ENCODE measurements at places on chromosomes 13 and 19.

DNA sequence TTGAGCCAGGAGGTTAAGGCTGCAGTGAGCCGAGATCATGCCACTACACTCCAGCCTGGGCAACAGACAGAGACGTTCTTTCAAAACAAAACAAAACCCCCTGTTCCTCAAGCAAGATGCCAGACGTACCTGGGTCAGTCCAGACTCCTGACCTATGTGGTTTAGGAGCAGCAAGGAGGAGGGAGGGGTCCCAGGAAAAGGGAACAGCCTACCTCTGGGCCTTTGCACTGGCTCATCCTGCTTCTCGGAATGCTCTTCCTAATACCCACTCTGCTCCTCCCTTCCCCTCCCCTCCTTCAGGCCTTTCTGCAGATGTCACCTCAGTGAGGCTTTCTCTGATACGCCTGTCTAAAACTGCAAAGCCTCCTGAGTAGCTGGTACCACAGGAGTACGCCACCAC lies 9.5 kb downstream of the RINL start:
- no peak for DNase-seq

- DNase-seq: no peak
Observed at GRCh38 chr19:30593975-30594745, 222.0 kb downstream of the ZNF536 start.

DNA sequence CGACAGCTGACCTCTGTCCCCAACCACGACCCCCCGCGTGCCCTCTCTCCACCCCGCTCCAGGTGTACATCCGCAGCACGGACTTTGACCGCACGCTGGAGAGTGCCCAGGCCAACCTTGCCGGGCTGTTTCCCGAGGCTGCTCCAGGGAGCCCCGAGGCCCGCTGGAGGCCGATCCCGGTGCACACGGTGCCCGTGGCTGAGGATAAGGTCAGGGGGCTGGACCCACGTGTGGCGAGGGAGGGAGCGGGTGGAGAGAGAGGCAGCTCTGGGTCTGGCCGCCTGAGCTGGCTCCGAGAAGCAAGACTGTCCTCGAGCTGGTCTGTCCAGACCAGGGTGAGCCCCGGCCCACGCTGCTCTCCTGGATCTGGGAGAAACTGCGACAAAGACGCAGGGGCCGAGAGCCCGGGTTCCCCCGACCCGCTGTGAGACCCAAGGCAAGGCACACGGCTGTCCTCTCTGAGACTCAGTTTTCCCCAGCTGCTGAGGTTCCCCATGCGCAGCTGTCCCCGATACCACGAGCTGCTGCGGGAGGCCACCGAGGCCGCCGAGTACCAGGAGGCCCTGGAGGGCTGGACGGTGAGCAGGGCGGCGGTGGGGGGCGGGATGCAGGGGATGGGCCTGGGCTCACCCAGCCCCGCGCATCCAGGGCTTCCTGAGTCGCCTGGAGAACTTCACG lies 1.5 kb downstream of the ACP4 start:
- no peak for DNase-seq

GRCh38 chr19:5308451-5309437 lies 31.9 kb downstream of the PTPRS start:
- DNase-seq: peak; percentile 41

- DNase-seq: no peak
Observed at GRCh38 chr19:49150944-49151243, 4.3 kb downstream of the HRC start.

GRCh38 chr13:98214707-98215106 lies 37.6 kb upstream of the RNF113B start:
- no peak for DNase-seq

DNA sequence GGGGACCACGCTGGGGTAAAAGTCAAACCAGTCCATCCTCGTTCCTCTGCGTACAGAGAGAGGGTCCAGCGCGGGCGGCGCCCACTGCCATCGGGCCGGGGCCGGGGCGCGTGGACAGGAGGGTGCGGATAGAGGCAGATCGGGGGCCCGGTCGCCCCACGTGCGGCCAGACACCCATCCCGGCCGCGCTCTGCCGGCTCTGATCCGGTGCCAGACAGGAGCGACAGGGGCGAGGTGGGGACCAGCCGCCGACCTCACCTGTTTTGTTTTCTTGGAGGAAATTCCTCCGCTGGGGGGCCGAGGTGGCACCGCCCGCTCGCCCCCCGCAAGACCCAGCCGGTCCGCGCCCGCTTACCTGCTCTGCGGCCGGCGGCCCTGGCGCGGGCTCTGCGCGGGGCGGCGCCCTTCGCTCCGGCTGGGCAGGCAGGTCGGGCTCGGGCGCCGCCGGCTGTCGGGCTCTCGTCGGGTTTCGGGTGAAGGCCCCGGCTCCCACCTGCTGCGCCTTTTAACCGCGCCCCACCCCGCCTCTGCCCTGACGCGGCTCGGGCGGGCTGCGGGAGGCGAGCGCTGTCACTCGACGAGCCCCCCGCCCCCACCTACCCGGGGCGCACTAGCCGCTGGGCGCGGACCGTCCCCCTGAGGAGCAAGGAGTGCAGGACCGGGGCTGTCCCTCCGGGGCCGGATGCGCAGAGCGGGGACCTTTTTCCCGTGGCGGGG lies at the start of gene GJB6:
Gene GJB6, minus strand, starts transcription at position 481 of the 717 bp plus-strand sequence. CDS start 8,839 bp downstream, outside the sequence.
- no peak for DNase-seq

- no peak for DNase-seq
Observed at GRCh38 chr13:22200440-22200839, 529.6 kb downstream of the FGF9 start.

- no peak for DNase-seq
Observed at GRCh38 chr13:50941146-50941545, 31.6 kb downstream of the RNASEH2B start.

DNA sequence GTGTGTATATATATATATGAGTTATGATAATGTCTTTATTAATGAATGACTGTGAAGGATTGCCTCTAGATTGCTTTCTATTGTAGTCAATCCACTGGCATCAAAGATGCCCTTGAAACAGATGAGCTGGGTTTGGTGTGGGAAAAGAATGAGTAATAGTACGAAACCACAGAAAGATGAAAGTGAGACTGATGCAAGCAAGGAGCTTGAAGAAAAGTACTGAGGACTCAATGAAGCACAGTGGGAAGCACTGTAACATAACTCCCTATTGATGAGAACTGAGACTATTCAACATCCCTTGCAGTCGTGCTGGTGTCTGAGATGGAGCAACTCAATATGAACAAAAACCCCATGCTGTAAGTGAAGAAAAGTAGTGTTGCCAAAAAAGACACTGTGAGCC lies 1794.2 kb downstream of the SLITRK5 start:
- no peak for DNase-seq

GRCh38 chr13:106917024-106917571 lies 349.2 kb upstream of the ARGLU1 start:
- no peak for DNase-seq

DNA sequence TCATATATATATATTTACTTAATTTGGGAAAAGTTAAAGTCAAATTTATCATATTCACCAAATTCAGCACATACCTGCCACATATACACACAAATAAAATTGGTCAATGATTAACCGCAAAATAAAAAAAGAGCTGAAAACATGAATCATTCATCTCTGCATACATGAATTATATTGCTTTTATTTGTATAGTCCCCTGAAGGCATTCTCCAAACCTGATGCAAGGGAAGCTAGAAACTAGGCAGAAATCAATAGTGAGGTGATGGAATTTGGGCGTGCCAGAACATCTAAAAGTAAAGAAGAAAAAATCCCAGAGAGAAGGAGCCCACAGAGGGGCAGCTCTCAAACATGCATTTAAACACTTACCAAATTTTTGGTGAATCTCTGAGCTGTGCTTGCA lies 60.1 kb downstream of the UFM1 start:
- no peak for DNase-seq

Data from thoracic aorta (tissue), 2 donors.